AML-193 (cell line): ENCODE measurements at places on chromosomes 12 and 14.
A peak's percentile ranks its signal among the peaks of the same experiment; 100 is the strongest.

DNA sequence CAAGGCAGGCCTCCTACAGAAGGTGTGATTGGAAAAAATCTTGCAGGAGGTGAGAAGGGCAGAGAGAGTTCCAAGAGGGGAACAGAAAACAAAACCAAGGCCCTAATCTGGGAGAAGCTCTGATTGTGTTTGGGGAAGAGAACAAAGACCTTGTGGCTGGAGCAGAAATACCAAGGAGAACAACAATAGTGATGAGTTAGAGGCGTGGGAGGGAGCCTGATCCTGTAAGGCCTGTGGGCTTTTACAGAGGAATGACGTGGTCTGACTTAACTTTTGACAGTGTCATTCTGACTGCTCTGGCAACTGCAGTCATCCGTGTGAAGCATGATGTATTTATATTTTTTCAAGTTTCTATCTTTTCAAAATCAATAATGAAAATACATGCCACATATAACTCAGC lies 200.6 kb downstream of the ANO4 start:
- no peak for DNase-seq

DNA sequence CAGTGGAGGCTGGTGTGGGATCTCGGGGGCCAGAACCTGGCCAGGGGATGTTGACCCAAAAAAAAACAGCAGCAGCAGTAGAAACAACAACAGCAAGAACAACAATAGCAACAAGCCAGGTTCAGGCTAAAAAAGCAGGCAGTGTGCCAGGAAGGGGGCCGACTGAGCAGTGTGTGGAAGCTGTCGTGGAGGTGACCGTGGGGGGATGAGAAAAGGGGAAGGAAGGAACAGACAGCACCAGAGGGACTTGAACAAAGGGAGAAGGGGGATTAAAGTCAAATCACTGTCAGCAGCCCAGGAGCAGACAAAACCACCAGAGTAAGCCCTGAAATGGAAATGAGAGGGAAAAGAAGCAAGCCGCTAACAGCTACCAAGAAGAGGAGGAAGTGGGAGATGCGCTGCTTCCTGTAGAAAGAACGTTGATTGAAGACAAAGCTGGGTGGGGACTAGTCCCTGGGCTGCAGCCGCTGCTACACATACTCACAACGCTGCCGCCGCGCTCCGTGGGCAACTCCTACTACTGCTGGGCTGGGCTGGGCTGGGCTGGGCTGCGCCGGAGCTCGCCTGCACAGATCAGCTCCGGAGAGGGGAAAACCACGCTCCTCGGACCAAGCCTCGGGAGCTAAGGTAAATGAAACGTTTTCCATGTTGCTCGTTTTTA lies at the start of gene GNG2:
TSS of gene GNG2 (plus strand) at position 449 of the 661 bp plus-strand sequence. CDS start 90,067 bp downstream, outside the sequence.
- peak; percentile 92 for DNase-seq

DNA sequence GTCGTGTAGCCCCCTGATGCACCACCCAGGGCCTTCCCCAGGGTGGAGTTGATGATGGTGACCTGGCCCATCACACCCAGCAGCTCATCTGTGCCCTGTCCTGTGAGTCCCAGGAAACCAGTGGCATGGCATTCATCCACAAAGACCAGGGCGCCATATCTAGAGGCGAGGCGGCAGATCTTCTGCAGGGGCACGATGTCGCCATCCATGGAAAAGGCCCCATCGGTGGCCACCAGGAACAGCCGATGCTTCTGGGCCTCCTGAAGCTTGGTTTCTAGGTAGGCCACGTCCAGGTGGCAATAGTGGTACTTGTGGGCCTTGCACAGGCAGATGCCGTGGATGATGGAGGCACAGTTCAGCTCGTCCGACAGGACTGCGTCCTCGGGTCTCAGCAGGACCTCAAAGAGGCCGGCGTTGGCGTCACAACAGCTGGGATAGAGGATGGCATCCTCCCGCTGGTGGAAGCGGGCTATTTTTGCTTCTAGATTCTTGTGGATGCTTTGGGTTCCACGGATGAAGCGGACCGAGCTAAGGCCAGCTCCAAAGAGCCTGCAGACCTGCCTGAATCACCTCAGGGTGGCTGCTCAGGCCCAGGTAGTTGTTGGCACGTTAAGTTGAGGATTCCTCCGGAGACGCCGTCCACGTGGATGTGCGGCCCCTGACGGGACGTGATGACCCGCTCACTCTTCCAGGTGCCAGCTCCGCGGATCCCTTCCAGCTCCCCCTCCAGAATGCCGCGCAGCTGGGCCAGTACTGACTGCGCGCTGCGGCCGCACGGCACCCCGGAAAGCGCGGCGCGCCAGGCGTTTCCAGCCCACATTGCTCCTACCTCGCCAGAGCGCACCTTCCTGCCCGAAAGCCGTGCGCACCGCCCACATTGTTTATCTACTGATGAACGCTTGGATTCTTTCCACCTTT lies 47.0 kb downstream of the WDR89 start:
- no peak for DNase-seq

DNA sequence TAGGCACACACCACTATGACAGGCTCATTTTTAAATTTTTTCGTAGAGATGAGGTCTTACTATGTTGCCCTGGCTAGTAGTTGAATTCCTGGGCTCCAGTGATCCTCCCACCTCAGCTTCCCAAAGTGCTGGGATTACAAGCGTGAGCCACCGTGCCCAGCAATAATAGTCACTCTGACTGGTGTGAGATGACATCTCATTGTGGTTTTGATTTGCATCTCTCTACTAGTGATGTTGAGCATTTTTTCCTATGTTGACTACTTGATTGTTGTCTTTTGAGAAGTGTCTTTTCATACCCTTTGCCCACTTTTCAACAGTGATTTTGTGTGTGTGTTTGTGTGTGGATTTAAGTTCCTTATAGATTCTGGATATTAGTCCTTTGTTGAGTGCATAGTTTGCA lies 26.3 kb downstream of the ATP2A2 start:
- no peak for DNase-seq

DNA sequence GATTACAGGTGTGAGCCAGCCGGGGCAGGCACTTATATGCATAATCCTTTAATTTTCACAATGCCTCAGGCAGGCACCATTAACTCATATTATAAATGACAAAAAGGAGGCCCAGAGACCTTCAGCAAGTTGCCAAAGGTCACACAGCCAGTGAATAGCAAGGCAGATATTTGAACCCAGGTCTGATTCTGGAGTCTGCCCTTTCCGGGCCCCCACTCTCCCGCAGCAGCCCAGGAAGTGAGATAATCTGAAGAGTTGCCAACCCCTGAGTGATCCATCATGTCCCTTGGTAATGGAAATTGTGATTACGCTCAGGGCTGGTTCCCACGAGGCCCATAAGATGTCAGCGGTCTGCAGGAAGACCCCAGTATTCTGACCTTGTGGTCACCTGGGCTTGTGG lies 95.3 kb upstream of the MED13L start:
- no peak for DNase-seq

DNA sequence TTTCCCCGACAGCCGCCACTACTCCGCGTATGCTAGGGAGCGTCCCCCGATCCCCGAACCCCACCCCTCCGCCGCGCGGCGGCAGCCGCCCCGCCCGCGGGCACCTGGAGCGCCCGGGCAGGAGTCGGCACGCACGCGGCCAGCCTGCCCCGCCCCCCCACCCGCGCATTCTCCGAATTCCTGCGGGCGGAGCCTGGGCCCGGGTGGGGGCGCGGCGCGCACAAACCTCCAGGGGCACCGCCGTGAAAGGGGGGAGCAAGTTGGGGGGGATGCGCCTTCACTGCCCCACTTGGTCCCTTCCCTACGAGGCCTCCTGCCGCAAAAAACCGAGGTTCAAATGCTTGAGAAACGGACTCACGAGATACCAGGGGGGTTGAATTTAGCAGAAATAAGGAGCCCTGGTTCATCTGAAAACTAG lies 1.7 kb downstream of the AJUBA start:
- no peak for DNase-seq

DNA sequence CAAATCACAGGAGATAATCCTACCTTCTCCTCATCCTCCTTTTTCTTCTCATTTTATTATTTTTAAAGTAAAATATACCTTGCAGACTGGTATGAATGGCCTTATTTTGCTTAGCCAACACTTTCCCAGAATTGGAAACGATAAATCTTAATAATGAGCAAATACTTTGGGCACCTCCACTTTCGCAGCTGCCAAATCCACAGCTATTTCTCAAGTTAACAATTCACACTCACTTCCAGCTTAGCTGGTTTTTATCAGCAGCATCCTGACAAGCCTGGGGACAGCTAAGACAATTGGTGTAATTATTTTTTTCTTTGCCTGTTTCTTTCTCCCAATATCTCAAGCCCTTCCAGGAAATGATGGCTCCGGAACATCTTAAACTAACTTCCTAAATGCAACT lies 867.5 kb upstream of the TMEM132C start:
- DNase-seq: no peak

DNA sequence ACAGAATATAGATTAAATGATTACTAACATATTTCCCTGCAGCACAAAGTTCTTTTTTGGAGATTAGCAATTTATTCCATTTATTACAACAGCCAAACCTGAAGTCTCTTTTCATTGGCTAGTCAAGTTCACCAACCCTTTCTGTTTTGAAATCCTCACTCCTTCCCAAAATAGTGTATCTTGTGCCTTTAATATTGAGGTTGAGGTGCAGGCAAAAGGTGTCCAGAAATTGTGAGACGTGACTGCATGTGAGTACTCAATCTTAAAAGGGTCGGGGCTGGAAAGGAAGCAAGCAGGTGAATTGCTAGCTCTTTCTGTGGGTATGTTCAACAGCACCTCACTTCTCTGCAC lies 11.1 kb upstream of the FOXN3 start:
- no peak for DNase-seq

GRCh38 chr12:16184681-16185080 lies 92.8 kb downstream of the SLC15A5 start:
- DNase-seq: no peak

GRCh38 chr12:58931518-58931917 lies 11.2 kb upstream of the LRIG3 start:
- no peak for DNase-seq

DNA sequence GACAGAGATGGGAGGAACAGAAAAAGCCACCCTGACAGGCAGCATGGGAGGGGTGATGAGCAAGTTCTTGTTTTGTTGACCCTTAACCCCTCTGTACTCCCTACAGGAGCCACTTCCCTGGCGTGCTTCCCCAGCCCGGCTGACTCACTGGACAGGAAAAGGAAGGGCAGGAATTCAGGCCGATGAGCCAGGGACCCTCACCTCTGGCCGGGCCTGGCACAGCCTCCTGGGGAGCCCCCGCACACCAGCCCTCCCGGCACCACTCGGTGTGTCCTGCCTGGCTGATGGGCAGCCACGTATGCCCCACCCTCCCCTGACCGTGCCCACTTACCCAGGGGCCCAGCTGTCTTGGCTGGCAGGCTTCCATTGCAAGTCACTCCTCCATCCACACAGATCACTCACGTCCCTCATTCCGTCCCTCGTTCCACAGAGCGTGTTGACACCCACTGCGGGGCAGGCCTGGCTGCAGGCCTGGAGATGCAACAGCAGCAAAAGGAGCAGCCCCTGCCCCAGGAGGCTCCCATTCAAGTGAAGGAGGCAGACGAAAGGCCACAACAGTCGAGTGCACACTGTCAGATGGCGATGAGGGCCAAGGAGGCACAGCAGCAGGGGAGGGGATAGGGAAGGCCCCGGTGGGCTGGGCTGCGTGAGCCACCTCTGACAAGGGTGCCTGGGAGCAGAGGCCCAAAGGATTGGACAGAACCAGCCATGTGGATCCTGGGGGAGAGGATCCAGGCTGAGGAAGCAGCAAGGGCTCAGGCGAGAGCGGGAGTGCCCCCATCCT lies 19.7 kb upstream of the CD9 start:
- no peak for DNase-seq

- no peak for DNase-seq
Observed at GRCh38 chr14:49479432-49479831, 106.7 kb downstream of the RPS29 start.

GRCh38 chr12:128783129-128783574 lies 40.6 kb downstream of the SLC15A4 start:
- no peak for DNase-seq

DNA sequence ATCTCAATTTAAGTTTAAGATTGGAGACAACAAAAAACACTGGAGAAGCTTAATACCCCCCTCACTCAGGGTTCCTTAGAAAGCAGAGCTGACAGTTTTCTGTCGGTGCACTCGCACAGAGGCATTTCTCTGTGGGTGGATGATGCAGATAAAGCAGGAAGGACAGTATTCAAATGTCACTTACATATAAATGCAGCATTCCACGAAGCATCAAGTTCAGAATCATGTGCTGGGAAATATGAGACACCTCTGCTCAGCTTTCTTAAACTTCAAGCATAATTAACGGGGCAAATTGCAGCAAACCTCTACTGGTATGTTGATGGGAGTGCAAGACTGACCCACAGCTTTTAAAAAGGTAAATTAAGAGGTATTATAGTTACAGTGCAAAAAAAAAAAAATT lies 68.7 kb downstream of the DICER1 start:
- DNase-seq: no peak

DNA sequence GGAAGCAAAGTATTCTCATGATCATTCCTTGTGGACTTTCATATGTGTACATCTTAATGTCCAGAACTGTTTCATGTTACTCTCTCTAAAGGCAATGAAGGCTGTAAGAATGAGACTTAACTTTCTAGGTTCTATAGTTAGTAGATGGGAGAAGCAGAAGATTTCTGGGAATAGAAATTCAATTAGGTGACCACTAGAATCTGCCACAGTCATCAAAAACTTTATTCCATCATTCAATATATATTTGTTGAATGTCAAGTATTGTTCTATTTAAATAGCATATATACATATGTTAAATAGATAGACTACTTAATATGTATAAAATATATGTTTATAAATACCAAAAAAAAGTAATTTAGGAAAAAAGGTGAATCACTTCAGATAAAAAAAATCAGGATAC lies 972.9 kb downstream of the SLC6A15 start:
- no peak for DNase-seq

DNA sequence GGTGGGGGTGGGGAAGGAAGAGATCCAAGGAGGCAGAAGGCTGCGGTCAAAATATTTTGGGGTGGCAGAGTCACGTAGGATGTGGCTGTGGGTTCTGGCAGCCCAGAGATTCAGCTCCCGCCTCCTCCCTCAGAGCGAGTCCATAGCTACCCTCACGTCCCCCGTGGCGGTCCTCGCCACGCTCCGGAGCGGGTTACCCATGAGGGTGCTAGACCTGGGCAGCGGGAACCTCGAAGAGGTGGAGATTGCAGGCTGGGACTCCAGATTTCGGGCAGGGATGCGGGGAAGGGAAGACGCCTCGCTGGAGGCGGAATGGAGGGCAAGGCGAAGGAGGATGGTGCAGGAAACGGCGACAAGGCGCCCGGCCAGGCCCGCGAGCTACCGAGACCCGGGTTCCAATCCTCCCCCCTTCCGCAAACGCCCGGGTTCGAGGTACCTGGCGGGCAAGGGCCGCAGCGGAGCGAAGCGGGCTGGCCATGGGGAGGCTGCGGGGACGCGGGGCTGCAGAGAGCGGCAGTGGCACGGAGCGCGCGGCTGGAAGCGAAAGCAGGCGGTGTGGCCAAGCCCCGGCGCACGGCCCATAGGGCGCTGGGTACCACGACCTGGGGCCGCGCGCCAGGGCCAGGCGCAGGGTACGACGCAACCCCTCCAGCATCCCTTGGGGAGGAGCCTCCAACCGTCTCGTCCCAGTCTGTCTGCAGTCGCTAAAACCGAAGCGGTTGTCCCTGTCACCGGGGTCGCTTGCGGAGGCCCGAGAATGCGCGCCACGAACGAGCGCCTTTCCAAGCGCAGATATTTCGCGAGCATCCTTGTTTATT lies 46.2 kb downstream of the BCAT1 start:
- no peak for DNase-seq

GRCh38 chr12:103817791-103818190 lies 23.2 kb downstream of the NT5DC3 start:
- DNase-seq: no peak

GRCh38 chr14:66284346-66284745 lies 201.8 kb upstream of the CCDC196 start:
- DNase-seq: no peak
